Stimulated activated naive CD8-positive, alpha-beta T cell treated with anti-CD3 and anti-CD28 coated beads, Interleukin-15, Interleukin-2, amounts not matched to agents 100 U/mL and 50 U/mL, for 24 hours (primary cell): ENCODE measurements at places on chromosomes 1 and 21.

DNA sequence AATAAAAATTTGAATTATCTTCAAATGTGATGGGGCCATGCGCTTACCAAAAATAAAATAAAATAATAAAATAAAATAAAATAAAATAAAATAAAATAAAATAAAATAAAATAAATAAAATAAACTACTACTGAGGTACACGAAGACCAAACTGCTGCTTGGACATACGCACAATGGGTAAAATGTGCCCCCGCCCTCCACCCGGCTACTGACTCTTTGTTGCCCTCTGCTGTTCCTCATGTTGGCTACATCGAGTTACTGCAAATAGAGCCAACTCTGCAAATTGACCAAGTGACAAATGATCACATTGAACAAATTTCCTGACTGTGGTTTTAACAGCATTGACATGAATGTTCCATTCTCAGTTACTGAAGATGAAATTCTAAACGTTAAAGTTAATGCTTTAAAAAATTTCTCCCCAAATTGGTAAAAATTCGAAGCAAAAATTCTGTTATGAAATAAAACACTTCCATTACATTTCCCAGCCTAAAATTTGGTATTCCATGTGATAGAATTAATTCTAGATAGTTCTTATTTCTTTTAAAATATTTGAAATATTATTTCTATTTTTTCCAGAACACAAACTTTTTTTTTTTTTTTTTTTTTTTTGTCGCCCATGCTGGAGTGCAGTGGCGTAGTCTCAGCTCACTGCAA, 18.8 kb upstream of the MAP1LC3C start:
- DNase-seq = peak; percentile 32

DNA sequence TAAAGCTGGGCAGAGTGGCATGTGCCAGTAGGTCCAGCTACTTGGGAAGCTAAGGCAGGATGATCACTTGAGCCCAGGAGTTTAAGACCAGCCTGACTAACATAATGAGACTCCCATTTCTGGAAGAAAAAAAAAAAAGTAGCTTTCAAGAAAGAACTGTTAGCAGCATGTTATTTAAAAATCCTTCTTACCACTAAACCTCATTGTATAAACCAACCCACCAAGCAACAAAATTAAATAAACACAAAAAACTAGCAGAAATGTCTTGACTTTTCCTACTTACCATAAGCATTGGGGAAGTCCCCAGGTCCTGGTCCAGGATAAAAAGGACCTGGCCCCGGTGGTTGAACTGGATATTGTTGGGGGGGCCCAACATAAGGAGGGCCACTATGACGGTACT, 192.9 kb upstream of the HP1BP3 start:
- no peak for DNase-seq

- no peak for DNase-seq
These were observed 30.1 kb downstream of the OLFML3 start for GRCh38 chr1:114009393-114009792.

DNA sequence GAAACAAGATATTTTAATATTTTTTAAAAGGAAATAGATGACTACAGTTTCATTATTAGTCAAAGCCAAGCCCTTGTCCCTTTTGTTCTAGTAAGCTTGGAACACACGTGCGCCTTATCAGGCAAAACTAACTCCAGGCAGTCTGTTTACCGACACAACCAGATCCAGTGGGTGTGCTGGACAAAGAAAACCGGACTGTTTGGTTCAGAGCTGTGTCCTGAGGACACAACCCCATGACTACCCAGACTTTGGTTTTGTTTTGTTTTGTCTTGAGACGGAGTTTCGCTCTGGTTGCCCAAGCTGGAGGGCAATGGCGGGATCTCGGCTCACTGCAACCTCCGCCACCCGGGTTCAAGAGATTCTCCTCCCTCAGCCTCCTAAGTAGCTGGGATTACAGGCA, 13.9 kb upstream of the RHOU start:
- DNase-seq = no peak

GRCh38 chr1:246301553-246302250, 205.4 kb downstream of the SMYD3 start:
- no peak for DNase-seq

DNA sequence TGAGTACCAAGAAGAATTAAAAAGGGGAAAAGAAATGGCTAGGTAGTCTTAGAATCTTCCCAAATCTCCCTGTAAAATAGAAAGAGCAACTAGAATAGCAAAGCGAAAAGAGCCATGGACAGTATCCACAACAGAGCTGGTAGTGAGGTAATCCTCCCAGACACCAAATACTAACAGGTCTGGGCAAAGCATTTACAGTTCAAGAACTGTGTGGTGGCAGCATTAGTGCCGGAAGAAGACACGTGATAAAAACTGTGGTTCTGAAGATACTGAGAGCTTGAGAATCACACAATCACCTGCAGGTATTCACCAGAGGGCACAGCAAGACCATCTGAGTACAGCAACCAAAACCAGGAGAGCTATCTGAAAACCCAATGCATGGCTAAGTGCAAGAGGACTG, 31.8 kb upstream of the OLIG2 start:
- no peak for DNase-seq

GRCh38 chr1:204945565-204945977, 74.9 kb downstream of the NFASC start:
- no peak for DNase-seq

GRCh38 chr1:101284021-101284420, 47.2 kb downstream of the S1PR1 start:
- DNase-seq = peak; percentile 52

DNA sequence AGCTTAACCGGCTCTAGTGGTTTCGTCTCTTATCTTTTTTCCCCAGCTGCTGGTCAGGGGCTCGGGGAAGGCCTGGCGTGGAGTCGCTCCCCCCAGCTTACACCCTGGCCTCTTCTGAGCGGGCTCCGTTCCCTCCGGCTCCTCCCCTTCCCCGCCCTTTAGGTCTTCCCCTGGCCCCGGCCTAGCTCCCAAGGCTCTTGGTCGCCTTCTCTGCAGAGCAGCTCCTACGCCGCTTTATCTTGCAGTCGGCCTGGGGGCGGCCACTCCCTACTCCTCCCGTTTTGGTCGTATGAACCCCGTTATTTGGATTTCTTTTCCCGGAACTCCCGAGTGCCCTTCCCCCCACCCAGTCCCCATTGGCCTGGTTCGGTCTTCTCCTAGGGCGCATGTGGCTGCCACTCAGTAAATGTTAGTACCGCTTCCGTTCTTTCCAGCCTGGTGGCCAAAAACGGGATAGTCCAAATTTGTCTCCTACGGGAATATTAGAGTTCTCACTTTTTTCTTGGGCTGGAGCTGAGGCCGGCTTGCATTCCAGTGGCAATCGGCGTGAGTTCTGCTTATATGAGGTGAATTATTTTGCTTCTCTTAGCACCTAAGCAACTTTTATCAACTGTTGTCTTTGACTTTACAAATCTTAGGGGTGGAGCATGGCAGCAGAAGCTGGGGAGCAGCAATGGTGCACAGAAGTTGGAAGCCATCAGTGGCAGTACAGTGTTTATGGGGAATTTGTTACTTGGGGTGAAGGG, 467 bp downstream of the THRAP3 start:
- DNase-seq = peak; percentile 83

DNA sequence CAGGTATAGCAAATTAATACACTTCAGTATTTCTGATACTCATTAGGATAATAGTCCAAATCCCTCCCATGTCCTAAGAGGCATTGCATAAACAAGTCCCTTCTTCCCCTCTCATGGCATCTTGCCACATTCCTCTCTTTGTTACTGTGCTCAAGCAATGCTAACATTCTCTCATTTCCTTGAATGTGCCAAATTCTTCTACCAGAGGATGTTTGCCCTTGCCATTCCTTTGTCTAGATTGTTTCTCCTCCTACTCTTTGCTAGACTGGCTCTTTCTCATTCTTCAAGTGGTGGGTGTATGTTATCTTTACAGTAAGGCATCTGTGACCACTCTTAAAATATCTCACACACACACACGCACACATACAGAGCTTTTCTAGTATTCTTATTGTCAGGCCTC, 621.0 kb upstream of the CXADR start:
- DNase-seq = no peak

DNA sequence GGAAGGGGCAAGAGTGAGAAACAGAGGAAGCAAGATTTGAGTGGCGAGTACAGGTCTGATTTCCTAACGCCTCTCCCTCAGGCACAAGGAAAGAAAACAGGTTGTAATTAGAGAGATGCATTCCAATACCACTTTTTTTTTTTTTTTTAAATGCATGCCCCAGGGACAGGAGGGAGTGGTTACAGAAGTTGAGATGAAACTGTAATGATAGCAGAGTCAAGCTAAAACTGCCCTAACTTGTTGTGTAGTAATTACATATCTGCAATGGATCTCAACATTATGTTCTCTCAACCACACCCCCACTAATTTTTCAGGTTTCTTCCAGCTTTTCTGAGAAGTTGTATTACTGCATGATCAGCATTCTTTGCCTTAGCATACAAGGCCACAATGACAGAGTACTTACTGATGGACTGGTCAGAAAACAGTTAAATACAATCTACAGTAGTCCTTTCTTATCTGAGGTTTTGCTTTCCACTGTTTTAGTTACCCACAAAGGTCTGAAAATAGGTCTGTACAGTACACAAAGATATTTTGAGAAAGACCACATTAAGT, 5.5 kb downstream of the ETV3 start:
- DNase-seq = no peak

GRCh38 chr1:7369866-7370265, 401.2 kb upstream of the VAMP3 start:
- DNase-seq = no peak

- no peak for DNase-seq
These were observed 4.9 kb downstream of the C1orf105 start for GRCh38 chr1:172425339-172425738.

GRCh38 chr1:104706631-104707147, 957.0 kb downstream of the AMY1C start:
- DNase-seq = no peak
